ENCODE measurements at places on chromosomes 12 and 14.
A peak's percentile ranks its signal among the peaks of the same experiment; 100 is the strongest.

- DNase-seq, result no peak
These were observed 88.6 kb downstream of the PRMT8 start for GRCh38 chr12:3579446-3580093.

GRCh38 chr14:95420060-95420459 lies 96.4 kb downstream of the SYNE3 start:
- no peak for DNase-seq

- no peak for DNase-seq
These were observed 25.5 kb downstream of the TM7SF3 start for GRCh38 chr12:26988703-26989102.

GRCh38 chr12:63802012-63802608 lies 22.4 kb downstream of the RXYLT1 start:
- DNase-seq, result peak; percentile 40

DNA sequence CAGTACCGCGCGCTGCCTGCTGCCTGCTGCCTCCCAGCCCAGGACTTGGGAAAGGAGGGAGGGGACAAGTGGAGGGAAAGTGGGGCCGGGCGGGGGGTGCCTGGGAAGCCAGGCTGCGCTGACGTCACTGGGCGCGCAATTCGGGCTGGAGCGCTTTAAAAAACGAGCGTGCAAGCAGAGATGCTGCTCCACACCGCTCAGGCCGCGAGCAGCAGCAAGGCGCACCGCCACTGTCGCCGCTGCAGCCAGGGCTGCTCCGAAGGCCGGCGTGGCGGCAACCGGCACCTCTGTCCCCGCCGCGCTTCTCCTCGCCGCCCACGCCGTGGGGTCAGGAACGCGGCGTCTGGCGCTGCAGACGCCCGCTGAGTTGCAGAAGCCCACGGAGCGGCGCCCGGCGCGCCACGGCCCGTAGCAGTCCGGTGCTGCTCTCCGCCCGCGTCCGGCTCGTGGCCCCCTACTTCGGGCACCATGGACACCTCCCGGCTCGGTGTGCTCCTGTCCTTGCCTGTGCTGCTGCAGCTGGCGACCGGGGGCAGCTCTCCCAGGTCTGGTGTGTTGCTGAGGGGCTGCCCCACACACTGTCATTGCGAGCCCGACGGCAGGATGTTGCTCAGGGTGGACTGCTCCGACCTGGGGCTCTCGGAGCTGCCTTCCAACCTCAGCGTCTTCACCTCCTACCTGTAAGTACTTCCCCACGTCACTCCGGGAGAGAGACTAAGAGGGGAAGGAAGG lies at the start of gene LGR5:
Gene LGR5, plus strand, starts transcription at position 186 of the 732 bp plus-strand sequence. Its CDS starts 283 bp downstream, at position 469.
- no peak for DNase-seq

- DNase-seq, result no peak
These were observed 125.5 kb downstream of the LMNTD1 start for GRCh38 chr12:25427337-25428249.

DNA sequence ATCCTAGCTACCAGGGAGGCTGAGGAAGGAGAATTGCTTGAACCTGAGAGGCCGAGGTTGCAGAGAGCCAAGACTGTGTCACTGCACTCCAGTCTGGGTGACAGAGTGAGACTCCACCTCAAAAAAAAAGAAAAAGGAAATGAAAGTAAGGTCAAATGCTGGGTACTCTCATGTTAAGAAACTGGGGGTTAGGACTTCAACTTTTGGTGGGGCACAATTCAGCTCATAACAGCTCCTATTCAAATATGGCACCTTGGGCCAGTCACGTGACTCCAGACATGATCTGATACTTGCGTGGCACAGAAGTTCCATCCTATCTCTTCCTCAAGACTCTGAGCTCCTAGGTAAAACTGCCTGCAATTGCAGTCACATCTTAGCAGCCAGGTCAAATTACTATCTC lies 142.7 kb downstream of the EGLN3 start:
- DNase-seq, result no peak

DNA sequence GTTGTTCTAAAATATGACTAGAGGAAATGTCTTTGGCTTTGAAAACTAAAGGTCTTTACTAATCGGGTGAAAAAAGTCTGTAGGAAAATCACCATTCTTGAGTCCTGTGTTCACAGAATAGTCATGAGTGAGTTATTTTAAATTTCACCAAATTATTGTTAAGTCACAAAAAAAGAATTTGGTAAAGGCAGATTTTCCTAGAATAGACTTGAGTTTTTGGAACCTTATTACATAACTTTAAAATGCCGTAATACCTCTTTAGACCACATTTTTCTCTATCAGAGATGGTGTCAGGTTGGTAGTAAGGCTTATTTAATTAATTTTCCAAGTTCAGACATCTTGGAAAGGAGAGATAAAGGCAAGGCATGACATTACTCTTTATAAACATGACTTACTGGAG lies 184.7 kb upstream of the GARIN2 start:
- DNase-seq, result no peak

DNA sequence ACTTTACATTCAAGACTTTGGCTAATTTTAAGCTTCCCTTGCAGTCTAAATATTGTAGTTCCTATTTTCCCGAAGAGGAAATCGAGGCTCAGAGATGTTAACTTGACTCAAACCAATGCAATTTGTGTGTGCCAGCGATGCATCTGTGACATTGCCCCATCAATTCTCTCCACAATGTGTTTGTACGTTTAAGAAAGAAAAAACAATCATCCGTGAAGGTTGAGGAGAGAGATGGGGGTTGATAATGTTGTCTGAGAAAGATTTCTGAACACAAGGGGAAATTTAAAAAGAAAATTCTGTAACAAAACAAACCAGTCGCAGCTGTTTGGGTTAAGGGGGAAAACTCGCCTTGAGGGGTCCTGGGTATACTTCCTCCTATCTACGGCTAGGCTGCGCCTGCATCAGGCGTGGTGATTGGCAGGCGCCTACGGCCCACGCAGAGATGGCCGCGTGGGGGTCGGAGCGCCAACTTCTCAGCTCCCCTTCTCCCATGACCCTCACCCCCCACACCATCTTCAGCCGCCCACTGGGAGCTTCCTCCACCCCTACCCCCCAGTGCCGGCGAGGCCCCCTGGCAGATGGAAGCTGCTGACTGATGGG lies 12.3 kb downstream of the SIX1 start:
- DNase-seq, result no peak

DNA sequence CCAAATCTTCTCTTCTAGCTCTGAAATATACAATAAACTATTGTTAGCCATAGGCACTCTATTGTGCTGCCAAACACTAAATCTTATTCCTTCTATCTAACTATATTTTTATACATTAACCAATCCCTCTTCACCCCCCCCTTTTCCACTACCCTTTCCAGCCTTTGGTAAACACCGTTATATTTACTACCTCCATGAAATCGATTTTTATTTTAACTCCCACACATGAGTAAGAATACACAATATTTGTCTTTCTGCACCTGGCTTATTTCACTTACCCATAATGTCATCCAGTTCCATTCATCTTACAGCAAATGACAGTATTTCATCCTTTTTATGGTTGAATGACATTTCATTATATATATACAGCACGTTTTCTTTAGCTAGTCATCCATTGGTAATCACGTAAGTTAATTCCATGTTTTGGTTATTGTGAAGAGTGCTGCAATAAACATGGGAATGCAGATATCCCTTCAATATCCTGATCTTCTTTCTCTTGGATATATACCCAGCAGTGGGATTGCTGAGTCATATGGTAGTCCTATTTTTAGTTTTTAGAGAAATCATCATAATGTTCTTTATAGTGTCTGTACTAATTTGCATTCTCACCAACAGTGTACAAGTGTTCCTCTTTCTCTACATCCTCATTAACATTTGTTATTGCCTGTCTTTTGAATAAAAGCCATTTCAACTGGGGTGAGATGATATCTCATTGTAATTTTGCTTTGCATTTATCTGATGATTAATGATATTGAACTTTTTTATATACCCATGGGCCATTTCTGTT lies 34.2 kb upstream of the PLBD1 start:
- DNase-seq, result no peak

DNA sequence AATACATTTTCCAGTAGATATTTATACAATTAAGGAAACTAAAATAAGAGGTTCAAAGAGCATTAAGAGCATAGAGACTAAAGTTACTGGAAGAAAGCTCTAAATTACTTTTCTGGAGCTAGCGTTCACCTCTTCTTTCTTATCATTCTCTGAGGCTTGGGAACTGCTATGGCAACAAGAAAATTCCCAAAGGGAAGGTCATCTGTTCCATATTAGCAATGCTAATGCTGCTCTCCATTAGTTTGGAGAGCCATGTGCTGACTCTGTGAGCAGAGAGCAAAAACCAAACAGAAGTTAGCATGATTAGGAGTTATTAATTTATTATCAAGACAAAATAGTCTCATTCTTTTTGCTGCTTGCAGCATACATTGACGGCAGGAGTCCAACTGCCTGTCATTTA lies 143.1 kb upstream of the SLC16A7 start:
- no peak for DNase-seq

DNA sequence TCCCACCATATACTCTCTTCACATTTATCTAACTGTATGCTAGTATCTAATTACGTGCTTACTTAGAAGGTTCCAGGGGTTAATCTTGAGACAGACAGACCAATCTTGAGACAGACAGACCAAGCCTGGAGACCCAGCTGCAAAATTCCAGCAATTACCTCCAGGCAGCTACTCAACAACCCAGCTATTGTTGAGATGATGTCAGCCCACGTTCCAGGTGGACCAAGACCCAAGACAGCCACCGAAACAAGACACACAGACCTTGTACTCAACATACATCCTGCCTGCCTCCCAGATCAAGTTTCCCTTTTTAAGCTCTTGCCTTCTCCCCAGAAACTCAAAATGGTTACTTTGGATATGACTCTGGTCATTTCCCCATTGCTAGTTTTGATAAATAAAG lies 64.9 kb upstream of the VASH1 start:
- no peak for DNase-seq

- no peak for DNase-seq
These were observed 20.6 kb downstream of the ARMH4 start for GRCh38 chr14:58131386-58131785.

DNA sequence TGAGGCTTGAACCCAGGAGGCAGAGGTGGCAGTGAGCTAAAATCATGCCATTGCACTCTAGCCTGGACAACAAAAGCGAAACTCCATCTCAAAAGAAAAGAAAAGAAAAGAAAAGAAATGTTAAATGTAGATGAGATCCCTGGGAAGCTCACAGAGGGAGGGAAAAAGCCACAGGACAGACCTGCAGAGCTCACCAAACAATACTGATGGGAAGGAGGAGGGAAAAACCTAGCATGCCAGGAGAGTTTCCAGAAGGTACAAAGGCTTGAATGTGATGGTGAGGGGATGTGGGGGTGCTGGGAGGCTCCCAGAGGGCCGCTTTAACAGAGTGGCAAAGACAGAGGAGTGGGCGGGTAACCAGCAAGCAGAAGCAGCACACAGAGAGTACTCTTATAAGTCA lies 72.3 kb downstream of the PTPN21 start:
- no peak for DNase-seq

DNA sequence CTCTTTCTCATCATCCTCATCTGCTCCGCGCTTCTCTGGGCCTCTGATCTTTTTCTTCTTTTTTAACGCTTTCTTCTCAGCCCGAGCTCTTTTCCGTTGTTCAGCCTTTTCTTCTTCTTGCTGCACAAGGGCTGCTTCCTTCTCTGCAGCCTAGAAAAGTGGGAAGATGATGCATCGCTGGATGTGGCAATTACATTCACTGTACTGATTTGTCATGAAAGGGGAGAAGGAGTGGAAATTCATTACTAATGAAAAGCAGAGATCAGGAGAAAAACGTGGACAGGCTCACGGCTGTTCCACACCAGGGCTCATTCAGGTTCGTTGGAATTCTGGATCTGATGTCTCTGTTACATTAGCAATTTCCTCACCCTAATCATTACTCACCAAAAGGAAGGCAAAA lies 15.1 kb downstream of the FICD start:
- no peak for DNase-seq

DNA sequence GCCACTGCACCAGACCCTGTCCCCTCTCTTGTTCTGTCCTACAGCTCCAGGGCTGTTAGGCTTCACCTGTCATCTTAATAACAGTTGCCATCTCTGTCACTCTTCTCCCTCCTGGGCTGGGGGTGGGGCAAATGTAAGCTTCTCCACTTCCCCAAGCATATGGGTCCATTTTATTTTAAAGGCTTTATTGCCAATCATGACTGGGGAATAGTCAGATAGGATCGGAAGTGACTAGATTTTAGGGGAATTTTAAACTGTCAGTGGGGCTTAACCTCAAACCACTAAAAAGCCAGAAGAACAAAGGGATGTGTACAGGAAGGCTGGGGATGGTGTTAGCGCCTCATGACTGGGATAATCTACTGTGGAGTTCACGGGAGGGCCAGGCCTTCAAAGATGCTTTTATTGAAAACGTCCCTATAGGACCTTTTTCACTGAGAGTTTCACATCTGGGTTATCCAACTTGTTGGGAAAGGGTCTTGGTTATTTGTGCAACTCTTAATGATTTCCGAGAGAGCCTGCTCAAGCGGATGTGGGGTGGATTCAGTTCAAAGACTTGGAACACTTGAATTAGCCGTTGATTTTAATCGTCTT lies 41.6 kb downstream of the CHST11 start:
- DNase-seq, result no peak

DNA sequence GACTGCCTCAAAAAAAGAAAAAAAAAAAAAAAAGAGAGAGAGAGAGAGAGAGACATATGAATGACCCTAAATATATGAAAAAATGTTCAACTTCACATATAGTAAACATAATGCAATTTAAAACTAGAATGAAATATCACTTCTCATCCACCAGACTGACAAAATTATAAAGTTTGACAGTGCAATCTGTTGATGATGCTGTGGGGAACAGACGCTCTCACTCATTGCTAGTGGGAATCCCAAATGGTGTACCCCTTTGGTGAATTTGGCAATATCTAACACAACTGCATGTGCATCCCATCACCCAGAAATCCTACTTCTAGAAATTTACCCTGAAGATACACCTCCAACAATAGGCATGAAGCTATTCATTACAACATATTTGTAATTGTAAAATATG lies 2.3 kb upstream of the GSG1 start:
- DNase-seq, result no peak

- DNase-seq, result no peak
These were observed 48.8 kb upstream of the PAPLN start for GRCh38 chr14:73188501-73188911.

- no peak for DNase-seq
These were observed 14.4 kb downstream of the SNX6 start for GRCh38 chr14:34615507-34615906.

- DNase-seq, result no peak
These were observed 363.4 kb downstream of the NUAK1 start for GRCh38 chr12:105775343-105775742.

- no peak for DNase-seq
These were observed 2.9 kb upstream of the FLRT2 start for GRCh38 chr14:85527006-85527405.

GRCh38 chr14:95460647-95461478 lies 55.6 kb downstream of the SYNE3 start:
- DNase-seq, result no peak

DNA sequence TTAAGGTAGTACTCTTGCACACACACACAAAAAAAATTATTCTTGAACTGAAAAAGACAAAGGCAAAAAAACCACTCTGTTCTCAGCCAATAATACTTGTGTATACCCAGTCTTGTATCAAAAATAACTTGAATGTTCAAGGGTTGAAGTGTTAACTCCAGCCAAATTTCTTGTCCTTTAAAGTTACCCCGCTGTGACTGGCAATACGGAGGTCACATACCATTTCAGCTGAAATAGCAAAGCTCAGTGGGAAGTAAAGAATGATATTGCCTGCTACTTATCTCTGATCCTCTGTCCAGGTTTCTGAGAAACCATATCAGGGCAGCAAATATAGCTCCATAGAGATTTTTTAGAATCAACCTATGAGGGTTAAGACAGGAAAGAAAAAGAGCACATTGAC lies 167.4 kb downstream of the C12orf50 start:
- DNase-seq, result no peak
